Kidney epithelial cell (primary cell): ENCODE measurements at places on chromosomes 16 and 17. TPM values are rescaled to one million over a fixed set of nuclear protein-coding genes. Genes with fewer than 3 reads are reported as not detected.

- no peak for DNase-seq
These were observed 1.3 kb downstream of the GNAO1 start for GRCh38 chr16:56192635-56192945.

GRCh38 chr17:2929881-2930533 is 133.4 kb downstream of the OR1D5 start:
- DNase-seq, result no peak

GRCh38 chr17:74335529-74336062 is 9.6 kb downstream of the KIF19 start:
- no peak for DNase-seq

GRCh38 chr17:76379275-76379641 is 5.2 kb upstream of the SPHK1 start:
- DNase-seq, result no peak

GRCh38 chr17:50076221-50076590 is 18.9 kb upstream of the PDK2 start:
- no peak for DNase-seq

- no peak for DNase-seq
These were observed 26.2 kb downstream of the ADAMTS18 start for GRCh38 chr16:77408607-77409006.

GRCh38 chr17:51240275-51240674 is 19.6 kb downstream of the MBTD1 start:
- no peak for DNase-seq

DNA sequence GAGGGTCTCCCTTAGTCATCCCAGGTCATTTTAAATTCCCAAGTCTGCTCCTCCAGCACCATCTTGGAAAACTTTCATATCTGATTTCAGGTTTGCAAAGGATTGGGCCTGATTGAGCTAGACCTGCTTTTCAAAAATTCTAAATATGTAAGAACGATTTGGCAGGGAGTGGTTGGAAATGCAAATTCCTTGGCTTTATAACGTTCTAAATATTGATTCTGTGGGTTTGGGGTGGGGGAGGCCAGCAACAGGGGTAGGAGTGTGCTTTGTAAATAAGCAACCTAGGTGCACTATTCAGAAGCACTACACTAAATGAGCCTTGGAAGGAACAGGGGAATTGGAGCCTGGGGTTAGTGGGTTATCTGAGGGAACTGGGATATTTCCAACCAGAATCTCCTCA is 47.9 kb downstream of the TMEM114 start:
- DNase-seq, result no peak

- no peak for DNase-seq
These were observed 16.1 kb upstream of the SP2 start for GRCh38 chr17:47879776-47880454.

GRCh38 chr17:1312261-1312870 is 32.9 kb downstream of the TRARG1 start:
- DNase-seq, result no peak

- DNase-seq, result no peak
These were observed 12.4 kb upstream of the YWHAE start for GRCh38 chr17:1412185-1413110.

The NTN3 gene
- 0.17 and 0.41 TPM in 2 replicates for total RNA-seq

The GUCY2D gene
- 0.07 TPM in 1 of 2 replicates, not detected in the other for total RNA-seq

The VAMP2 gene
- total RNA-seq, result 7.0 and 8.0 TPM in 2 replicates

The KIFC3 gene
- total RNA-seq, result 84.9 and 94.7 TPM in 2 replicates

The NLRP1 gene
- 14.4 and 15.7 TPM in 2 replicates for total RNA-seq

The ATP6V0A1 gene
- 43.9 and 46.4 TPM in 2 replicates for total RNA-seq

The ZFP3 gene
- total RNA-seq, result 4.4 and 4.8 TPM in 2 replicates
